Activated CD8-positive, alpha-beta memory T cell treated with anti-CD3 and anti-CD28 coated beads for 1 hour (primary cell): ENCODE measurements at places on chromosomes 1 and 21.

DNA sequence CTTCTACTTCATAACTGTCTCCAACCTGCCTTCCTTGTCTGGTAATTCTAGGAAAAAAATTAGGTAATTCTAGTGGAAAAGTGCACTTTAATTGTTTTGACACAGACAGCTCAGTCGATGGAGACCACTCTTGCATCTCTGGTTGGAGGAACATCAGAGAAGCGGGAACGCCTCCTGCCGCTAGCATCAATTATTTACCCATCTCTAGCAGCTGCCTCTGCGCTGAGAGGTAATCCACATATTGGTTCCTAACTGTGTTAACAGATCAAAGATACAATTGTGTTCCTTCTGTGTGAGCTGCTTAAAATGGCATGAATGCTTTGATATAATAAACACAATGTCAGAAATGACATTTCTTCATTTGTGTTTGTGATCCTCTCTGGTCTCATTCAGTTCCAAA, 33.3 kb downstream of the C2CD2 start:
- no peak for DNase-seq

- no peak for DNase-seq
Measured at GRCh38 chr1:211741788-211742187, 66.4 kb upstream of the NEK2 start.

GRCh38 chr1:62796221-62796620, 12.3 kb downstream of the ATG4C start:
- no peak for DNase-seq

DNA sequence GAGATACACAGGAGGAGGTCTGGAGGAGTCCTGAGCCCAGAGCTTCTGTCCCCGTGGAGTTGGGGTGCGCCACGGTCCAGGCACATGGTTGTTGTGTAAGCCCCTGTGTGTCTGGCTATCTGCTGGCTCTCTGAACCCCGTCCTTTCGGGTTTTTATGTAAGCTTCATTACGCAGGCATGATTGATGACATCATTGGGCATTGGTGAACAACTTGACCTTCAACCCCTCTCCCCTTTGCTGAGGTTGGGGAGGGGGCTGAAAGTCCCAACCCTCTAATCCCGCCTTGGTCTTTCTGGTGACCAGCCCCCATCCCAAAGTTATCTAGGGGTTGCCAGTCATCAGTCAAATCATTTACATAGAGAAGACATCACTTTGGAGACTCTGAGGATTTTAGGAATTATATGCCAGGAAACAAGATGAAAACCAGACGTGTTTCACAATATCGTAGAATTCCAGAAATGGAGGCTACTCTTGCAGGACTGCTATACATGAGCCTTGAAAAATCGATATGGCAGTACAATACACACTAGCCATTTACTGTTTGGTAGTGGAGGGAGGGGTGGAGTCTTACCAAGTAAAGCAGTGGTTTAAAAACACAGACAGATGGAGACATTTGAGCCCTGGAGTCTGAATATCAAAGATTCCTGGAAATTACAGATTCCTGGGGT, 69.8 kb upstream of the SCAF4 start:
- no peak for DNase-seq

DNA sequence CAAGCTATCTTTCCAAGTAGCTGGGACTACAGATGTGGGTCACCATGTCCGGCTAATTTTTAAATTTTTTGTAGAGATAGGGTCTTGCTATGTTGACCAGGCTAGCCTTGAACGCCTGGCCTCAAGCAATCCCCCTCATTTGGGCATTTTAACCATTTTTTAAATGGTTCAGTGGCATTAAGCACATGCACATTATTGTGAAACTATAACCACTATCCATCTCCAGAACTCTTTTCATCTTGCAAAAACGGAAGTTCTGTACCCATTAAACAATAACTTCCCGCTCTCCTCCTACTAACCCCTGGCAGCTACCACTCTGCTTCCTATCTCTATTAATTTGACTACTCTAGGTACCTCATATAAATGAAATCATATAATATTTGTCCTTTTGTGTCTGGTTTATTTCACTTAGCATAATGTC, 4.8 kb upstream of the IL6R start:
- no peak for DNase-seq

- DNase-seq, result no peak
Measured at GRCh38 chr21:42319376-42319775, 4.2 kb upstream of the TFF3 start.

- DNase-seq, result no peak
Measured at GRCh38 chr1:48627486-48627885, 149.2 kb downstream of the BEND5 start.

GRCh38 chr1:93844262-93845045, 34.6 kb downstream of the DNTTIP2 start:
- DNase-seq, result no peak

GRCh38 chr1:92478393-92478792, 8.3 kb downstream of the GFI1 start:
- DNase-seq, result no peak
